ENCODE measurements at places on chromosomes 5 and 9.

DNA sequence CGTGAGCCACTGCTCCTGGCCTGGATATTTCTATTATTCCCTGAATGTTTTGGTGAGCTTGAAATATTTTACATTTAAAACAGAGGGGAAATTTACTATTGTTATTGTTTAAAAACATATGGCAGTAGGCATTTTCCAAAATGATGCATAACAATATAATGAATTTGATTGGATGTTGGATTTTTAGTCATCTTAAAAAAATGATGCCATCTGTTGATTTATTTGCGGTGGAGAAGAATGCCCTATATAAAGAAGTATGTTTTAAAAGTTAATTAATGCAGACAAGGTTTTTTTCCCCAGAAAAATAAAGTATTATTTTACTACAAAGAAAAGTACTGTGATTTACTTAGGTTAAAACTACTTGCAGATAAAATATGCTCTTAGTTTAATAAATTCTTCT is 33.4 kb upstream of the ARRDC3 start:
- no peak for DNase-seq

GRCh38 chr5:131810510-131811249 is 13.9 kb upstream of the FNIP1 start:
- no peak for DNase-seq

- DNase-seq: no peak
Measured at GRCh38 chr5:156380848-156381247, 53.9 kb downstream of the SGCD start.

DNA sequence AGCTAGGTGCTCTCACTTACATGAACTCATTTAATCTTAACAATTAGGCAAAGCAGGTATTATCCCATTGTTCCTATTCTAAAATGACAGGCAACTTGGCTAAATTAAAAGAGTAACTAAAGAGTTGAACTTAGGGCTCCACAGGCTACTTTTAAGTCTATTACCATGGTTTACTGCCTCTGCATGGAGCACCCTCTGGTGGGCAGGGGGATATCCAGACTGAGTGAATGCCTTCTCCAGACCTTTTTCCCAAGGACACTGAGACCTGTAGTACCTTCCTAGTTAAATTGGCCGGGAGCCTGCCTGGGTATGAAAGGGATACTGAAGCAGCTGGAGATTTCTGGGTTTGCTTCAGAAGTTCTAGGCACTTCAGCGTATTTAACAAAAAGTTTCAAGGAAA is 238.1 kb downstream of the ELAVL2 start:
- no peak for DNase-seq

DNA sequence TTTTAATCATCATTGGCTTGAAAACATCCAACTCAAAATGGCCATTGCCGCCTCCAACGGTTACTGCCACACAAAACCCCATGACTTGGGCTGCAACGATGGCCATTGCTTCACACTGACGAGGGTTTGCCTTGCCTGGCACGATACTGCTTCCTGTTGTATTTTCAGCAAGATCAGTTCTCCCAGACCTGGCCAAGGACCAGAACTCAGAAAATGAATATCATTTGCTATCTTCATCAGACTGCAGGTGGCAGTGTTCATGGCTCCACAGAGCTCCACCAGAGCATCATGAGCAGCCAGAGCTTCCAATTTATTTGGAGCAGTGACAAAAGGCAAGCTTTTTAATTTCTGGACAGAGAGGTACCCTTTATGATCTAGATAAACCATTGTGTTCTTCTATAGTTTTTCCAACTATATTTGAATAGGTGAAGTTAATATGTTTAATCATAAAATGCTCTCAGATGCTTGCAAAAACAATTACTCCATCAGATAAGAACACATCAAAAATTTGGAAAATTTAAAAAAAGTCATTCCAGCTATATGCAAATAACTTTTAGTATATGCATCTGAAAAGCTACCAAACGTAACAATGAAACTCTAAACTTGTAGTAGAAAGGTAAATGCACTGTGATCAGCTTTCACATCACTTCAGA is 10.4 kb downstream of the AMACR start:
- DNase-seq: no peak

- DNase-seq: no peak
Measured at GRCh38 chr5:168765551-168766425, 186.6 kb upstream of the PANK3 start.

GRCh38 chr9:123360161-123361085 is 4.4 kb downstream of the CRB2 start:
- no peak for DNase-seq

DNA sequence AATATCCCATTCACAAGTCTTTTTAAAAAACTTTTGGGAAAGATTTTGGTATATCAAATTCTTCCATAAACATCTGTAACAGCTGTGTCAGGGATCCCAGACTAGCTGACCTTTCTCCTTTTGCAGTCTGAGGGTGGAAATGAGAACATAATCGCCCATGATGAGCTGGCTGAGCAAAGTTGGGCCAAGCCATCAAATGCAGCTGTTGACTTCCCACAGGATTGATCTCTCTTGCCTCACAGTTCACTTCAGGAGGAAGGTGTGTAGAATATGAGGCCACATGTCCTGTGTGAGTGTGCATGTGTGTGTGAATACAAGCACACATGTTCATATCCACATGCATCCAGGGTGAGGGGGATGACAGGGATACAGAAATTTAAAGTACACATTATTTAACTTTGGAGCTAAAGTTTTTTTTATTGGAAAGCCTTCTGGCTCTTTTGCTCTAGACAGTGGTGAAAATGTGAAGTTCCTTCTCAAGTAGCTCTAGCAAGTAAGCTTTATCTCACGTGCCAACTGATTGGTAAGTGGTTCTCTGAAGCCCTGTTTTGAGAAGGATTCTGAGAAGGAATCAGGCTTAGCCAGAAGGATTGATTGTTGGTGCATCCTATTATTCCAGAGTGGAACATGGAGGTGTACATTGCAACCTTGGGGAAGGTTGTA is 468.8 kb upstream of the DMAC1 start:
- DNase-seq: no peak

- DNase-seq: no peak
Measured at GRCh38 chr5:60779466-60779865, 64.6 kb downstream of the ELOVL7 start.

- no peak for DNase-seq
Measured at GRCh38 chr9:8725635-8726034, 926.1 kb upstream of the DMAC1 start.

DNA sequence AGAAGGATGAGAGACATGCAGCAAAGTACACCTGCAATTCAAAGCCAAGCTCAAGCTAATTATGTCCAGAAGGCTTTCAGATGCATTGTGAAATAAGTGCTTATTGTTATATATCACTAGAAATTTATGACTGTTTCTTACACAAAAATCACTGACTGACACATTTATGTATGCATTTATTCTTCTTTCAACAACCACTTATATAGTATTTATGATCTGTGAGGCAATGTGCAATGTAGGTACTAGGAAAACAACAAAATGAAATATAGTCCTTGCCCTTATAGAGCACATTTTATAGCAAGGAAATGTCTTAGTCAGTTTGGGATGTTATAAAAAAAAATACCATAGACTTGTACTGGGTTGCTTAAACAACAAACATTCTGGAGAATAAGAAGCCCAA is 167.6 kb downstream of the YIPF5 start:
- no peak for DNase-seq

DNA sequence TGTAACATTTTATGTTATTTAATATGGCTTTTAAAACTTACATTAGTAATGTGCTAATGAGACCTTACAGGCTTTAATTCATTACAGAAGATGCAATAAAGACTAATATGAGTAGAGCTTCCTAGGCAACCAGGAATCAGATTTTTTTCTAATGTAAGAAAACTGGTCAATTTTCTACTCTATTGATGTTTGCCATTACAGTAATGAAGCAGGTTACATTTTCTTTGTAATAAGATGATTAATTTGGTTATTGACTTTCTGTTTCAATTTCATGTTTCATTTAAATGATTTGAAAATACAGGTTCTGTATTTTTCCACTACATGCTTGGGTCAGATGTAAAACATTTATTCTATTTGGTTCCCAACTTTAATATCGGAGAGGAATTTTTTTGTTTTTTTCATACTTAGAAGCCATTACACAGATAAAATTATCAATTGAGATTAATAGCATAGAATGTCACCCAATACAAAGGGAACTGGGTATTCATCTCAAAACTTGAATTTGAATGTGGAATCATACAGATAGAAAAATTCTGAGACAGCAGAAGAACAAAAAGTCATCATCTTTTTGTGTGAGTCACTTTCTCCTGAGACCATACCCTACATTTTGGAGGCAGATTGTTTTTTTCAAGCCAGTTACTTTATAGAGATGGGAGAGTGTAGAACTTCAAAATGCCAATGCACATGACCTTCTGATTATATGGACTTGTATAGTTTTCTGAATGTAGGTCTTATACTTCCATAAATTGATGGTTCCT is 133.6 kb upstream of the HMHB1 start:
- DNase-seq: no peak

DNA sequence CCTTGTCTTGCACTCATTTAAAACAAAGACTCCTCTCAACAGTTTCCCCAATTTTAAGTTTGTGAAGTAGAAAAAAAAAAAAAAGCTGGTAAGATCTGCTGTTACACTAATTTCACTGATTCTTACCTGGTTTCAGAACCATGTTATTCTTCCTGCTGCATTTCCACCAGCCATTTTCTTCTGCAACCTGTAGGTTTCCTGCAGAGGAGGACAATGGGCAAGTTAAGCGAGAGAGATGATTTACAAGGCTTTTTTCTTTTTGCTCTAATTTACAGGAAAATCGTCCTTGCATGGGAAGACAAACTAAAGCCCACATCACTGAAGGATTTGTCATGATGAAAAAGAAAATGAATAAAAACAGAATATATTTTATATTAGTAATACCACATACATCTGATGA is 86.0 kb upstream of the SMARCA2 start:
- no peak for DNase-seq

DNA sequence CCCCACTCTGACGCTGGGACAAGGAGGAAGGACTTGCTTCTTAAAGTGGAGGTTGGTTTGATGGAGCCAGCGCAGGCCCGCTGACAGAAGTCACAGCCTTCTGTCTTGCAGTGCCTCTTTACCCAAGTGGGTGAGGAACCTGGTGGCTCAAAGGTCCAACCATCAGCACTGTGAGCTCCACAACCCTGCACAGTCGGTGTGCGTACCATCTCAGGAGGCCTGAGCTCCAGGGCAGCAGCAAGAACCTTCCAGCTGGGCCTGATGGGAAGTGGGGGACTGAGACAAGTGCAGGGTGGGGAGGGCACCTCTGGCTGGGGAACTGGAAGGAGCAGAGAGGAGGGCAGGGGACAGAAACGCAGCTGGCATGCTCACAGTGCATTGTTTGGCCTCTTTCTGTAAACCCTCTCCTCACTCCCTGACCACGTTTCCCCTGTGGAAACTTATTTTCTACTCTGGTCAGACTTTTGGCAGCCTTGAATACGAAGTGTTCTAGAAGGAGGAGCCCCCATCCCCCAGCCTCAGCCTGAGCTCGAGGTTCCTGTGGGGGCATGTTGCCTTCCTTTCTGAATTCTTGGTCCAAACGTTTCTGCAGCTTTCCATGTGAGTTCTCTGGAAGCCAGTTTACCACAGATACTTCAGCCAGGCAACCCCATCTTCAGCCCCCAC is 178.5 kb upstream of the PITX1 start:
- peak; percentile 35 for DNase-seq

- no peak for DNase-seq
Measured at GRCh38 chr5:114335391-114335790, 26.5 kb upstream of the KCNN2 start.

DNA sequence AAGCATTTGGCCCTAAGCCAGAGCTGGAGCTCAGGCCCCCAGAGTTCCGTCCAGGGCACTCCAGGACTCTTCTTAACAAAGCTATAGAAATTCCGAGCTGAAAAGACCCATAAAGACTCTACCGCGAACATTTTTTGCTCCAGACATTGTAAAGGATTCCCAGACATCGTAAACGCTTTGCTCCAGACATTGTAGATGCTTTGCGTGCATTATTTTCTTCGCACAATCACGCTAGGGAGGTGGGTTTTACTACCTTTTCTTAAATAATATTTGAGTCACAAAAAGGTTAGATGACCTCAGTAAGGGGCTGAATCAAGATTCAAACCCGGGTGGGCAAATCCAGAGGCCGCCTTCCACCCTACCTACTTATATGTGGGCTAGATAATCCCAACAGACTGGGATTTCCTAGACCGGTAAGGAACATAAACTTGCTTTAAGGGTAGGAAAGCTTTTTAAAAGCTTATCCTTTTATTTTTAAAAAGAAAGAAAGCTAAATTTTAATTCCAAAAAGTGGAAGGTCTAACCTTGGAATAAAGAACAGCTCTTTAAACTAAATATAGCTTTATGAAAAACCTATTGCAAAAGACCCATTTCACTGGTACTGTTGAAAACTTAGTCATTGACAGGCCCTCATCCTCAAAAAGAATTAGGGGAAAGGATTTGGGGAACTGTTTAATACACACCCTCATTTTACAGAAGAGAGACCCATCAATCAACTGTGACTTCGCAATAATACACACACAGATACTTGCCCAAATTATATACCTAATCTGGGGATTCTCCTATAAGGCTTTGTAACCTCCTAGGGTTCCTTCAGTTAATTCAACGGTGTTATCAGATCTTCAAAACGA is 822 bp upstream of the TNIP1 start:
- no peak for DNase-seq

GRCh38 chr5:171032435-171032973 is 170.7 kb downstream of the RANBP17 start:
- no peak for DNase-seq
